ENCODE measurements at places on chromosomes 16 and 17. TPM values are rescaled to one million over a fixed set of nuclear protein-coding genes. Genes with fewer than 3 reads are reported as not detected.

The ADGRG3 gene
- polyA plus RNA-seq, result 0.17 TPM

- no peak for DNase-seq
Measured at GRCh38 chr17:66091445-66092080, 100.4 kb downstream of the CEP112 start.

DNA sequence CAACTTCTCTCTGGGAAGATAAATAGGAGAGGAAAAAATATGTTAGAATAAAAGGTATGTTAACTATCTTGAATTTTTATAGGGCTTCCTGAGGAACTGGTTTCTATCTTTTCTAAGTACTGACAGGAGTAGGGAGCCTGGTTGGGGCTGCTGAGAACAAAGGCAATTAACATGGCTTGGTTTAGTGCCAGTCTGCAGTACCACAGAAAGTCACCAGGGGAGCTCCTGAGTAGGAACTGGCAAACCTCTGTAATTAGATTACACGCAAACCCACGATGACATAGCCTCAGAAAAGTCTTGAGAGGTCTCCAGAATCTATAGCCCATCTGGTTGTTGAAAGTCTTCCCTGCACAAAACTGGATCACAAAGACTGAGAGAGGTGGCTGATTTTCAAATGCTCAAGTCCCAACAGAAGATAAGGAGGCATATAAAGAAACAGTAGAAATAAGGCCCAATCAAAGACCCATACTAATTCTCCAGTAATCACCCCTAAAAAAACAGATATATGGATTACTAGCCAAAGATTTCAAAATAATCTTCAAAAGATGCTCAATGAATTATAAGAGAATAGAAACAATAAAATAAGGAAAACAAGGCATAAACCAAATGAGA, 11.7 kb upstream of the CNTNAP4 start:
- DNase-seq, result peak; percentile 27

- DNase-seq, result no peak
Measured at GRCh38 chr16:4534151-4534790, 4.3 kb downstream of the CDIP1 start.

GRCh38 chr17:3630781-3631180, 5.3 kb downstream of the SHPK start:
- no peak for DNase-seq

DNA sequence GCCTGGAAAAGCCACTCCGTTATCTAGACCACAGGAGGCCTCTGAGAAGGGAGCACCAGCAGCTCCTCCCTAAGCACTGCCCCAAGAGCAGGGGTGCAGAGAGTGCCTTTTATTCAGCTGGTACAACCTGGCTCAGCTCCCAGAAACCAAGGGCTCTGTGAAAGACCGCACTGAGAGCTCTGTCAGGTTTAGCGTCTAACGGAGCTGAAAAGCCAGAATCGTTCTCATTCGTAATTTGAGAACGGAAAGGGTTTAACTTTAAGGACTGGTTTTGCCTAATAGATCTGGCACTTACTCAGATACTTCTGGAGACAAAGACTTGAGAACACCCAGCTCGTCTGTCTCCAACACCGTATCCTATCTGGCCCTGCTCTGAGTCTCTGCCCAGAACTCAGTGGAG, 13.5 kb downstream of the MPG start:
- no peak for DNase-seq

DNA sequence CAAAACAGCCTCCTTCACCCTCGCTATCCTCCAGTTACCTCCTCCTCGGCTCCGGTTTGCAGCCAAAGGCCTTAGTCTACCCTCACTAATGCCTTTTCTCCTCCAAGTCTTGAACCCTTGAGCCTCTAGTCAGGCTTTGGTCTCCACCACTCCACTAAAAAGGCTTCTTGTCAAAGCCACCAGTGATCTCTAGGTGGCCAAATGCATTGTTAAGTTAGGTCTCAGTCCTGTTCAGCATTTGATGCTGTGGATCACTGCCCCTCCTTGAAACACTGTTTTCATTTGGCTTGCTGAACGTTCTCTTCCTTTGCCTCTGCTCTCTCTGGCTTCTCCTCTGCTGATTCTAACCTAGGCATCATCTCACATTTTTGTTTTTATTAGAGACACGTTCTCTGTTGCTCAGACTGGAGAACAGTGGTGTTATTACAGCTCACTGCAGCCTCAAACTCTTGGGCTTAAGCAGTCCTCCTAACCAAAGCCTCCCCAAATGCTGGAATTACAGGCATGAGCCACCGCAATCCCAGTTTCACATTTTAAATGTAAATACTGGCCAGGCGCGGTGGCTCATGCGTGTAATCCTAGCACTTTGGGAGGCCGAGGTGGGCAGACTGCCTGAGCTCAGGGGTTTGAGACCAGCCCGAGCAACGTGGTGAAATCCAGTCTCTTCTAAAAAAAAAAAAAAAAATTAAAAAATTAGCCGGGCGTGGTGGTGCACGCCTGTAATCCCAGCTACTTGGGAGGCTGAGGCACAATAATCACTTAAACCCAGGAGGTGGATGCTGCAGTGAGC, 1.1 kb downstream of the SGF29 start:
- DNase-seq, result no peak

The AGRP gene
- polyA plus RNA-seq, result not detected

The GAS2L2 gene
- 0.15 TPM for polyA plus RNA-seq

The KRTAP9-8 gene
- not detected for polyA plus RNA-seq

DNA sequence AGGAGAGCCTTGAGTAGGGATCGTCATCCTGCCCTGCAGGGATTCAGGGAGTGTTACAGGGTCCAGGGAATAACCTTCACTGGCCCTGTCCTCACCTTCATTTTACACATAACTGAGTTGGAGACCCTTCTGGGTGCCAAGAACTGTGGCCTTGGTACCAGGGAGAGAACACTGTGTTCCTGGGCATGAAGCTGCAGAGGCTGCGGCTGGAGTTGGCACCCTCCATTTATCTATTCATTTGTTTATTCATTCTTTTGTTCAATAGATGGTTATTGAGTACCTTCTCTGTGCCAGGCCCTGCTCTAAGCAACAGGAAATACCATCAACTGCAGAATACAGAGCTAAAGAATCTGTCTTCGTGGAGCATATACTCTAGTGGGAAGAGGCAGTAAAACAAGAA, 6.7 kb downstream of the ABCC3 start:
- no peak for DNase-seq

DNA sequence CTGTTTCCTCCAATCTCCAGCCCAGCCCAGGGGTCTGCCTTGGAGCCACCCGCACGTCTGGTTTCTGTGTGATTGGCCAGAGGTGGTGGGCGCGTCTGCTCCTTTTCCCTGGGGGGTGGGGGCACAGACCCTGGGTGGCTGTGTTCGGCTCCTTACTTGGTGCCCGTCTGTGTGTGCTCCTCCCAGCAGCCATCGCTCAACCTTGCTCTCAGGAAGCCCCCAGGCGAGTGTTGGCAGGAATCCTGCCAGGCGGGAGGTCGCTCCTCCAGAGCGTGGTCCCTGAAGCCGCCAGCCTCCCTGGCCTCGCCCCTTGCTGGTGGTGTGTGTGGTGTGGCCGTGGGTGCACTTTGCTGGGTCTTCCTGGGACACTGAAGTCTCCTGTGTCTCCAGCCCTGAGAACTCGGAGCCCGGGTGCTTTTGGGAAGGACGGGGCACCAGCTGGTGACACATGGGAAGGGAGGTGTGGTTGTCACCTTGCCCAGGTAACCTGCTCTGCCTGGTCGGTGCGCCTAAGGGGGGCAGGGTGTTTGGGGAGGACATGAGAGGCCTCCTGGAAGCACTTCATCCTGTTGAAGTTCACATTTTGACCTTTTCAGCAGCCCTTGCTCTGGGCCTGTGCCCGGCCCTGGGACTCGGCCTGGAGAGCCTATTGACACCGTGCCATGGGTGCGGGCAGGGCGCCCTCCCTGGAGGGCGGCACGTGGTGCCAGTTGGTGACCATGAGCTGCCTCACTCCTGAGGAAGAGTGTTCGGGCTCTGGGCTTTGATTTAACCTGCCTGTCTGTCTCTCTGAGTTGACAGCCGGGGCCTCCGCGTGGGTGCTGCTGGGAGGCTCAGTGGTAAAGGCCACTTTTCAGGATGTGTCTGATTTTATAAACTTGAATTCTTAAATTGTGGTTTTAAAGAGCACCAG, 49.0 kb upstream of the ZNF750 start:
- no peak for DNase-seq

- DNase-seq, result no peak
Measured at GRCh38 chr17:28532050-28532960, 20.1 kb downstream of the UNC119 start.

The CHD9NB gene
- polyA plus RNA-seq, result 3.0 TPM

The TBL3 gene
- polyA plus RNA-seq, result 41.9 TPM

The RHBDF1 gene
- polyA plus RNA-seq, result 19.2 TPM

DNA sequence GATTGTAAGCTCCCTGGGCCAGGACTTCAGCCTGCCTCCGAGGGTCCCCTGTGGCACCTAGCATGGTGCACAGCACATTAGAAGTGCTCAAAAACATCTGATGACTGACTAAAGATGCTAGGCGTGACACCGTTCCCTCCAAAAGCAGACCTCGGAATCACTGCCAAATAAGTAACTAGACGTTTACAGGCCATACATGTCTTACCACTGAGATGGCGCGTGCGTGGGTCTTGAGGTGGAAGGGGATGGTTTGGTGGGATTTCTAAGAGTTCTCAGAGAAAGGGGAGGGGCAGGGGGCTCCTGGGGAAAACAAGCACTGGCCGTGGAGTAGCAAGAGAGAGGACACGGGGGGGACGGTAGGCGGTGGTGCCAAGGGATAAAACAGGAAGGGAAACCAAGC, 12.4 kb downstream of the MPO start:
- DNase-seq, result no peak

GRCh38 chr17:40399185-40399584, 18.5 kb downstream of the TOP2A start:
- DNase-seq, result peak; percentile 78
